Activated naive CD8-positive, alpha-beta T cell treated with anti-CD3 and anti-CD28 coated beads, Interleukin-2, amount 10 ng/mL, durations not matched to agents 7 days and 5 days (primary cell): ENCODE measurements at places on chromosomes 7 and 10.

DNA sequence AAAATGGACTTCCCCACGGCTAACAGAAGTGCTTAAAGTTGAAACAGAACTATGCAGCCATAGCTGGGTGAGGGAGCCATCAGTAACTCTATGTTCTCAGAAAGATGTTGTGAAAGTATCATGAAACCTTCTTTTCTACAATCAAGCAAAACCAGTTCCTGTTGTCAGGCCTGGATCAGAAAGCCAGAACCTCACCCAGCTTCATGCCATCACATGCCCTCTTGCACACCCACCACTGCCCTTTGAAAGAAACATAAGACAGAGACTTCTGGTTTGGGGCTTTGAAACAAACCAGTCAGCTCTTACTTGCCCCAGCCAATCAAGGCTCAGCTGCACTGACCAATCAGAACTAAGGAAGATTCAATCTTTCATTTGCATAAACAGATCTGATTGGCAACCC is 230.8 kb upstream of the FERD3L start:
- DNase-seq: no peak

GRCh38 chr7:40199076-40199802 is 64.4 kb downstream of the SUGCT start:
- DNase-seq: no peak

DNA sequence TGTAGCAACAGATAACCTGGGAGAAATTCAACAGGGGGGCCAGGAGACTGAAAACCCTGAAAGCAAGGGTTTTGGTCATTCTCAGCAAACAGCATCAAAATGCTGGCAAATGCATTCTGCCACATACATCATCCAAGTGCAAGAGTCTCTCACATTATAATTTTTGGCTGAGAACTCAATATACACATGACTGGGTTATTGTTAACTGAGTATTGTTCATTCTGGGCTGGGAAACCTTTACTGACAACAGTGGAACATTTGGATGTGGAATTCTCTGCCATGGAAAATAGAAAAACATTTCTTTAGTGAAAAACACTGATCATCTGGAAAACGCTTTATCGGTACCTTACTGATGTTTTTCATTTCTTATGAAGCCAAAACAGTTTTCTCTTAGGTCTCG is 73.1 kb upstream of the MET start:
- DNase-seq: no peak

DNA sequence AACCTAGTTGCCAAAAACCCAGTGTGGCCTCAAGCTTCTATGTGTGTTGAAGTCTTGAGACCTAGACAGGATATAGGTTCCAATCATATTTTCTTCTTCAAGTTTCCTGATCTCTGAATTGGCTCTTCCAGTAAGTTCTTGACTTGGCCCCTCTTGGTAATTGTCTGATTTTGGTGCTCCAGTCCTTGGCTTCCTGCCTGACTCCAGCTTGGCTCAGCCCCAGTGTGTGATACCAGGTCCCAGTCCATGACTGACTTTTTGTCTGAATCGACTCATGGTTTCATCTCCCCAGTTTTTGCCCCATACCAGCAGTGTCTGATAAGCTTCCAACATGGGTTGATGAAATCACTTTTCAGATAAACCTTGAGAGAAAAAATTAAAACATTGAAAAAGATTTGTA is 72.3 kb downstream of the FAS start:
- no peak for DNase-seq

- no peak for DNase-seq
These were observed 4.7 kb upstream of the ANKRD2 start for GRCh38 chr10:97567891-97568290.

DNA sequence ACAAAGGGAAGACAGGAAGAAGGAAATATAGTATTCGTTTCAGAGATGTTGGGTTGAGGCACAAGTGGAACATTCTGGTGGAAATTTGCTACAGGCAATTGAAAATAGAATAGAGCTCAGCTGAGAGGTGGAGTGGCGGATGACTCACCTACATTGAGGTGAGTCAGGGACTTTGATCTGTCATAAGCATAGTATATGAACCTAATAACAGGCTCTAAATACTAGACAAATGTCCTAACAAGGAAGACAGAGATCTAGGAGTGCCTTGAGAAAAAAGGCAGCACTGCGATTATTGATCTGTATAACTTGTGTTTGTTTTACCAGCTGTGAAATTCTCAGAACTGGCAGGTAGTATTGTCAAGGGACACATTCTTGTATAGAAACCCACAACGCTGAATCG is 907 bp upstream of the IFRD1 start:
- no peak for DNase-seq

GRCh38 chr7:94394109-94394436 is 622 bp upstream of the COL1A2 start:
- DNase-seq: no peak

DNA sequence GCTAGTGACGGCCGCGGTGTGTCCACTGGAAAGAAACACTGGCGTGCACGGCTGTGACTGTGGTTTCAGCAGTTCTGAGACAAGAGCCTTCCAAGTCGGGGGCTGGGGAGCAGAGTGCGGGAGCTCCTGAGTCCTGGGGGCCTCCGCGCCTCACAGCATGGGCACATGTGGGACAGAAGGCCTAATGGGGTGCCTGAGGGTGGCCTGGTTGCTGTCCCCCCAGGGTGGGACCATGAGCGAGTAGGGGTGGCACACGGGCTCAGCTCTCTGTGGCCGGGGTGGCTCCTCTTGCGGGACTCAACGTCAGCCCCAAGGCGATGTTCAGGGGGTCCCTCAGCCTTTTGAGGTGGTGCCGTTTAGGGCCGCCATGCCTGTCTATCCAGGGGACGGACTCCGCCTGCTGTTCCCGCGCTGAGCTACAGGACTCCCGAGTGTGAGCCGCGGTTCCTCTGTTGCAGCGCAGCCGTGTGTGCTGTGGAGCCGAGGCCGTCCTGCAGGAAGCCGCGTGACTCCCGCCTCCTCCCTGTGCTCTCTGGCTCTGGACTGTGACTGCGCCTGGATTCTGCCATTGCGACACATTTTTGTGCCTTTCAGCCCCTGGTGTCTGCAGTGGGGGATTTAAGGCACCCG is 23.5 kb upstream of the CHST12 start:
- DNase-seq: no peak

GRCh38 chr7:80842022-80842790 is 76.6 kb downstream of the SEMA3C start:
- no peak for DNase-seq

- DNase-seq: no peak
These were observed 56.8 kb downstream of the COBL start for GRCh38 chr7:51259766-51260165.

GRCh38 chr10:15571575-15571974 is 148.1 kb downstream of the ITGA8 start:
- DNase-seq: no peak

GRCh38 chr10:63716016-63716580 is 194.9 kb downstream of the REEP3 start:
- DNase-seq: no peak

DNA sequence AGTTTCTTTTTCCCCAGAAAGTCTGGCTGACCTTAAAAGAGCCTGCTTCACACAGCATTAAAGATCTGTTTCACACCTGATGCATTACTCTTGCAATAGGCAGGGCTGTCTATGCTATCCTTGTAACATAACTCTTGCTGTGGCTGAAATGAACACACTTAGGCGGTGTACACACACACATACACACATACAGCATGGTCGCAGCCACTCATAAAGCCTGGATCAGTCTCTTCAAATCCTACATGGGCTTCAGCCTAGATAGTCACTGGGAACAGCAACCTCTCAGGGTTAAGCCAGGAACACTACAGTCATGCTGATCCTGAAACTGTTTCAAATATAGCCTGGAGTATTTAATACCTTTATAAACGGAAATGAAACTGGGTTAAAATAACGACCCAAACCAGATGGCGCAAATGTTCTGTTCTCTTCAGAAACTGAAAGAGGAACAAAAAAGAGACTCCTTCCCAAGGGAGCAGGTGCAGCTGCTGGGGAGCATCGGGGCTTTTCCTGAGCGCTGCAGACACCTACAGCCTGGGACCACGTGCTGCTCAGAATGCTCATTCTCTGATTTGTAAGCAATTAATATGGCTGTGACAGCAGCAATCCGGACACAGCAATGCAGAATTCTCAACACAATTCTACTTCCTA is 61.0 kb upstream of the SFMBT2 start:
- no peak for DNase-seq

GRCh38 chr7:1752111-1752510 is 82.0 kb downstream of the ELFN1 start:
- no peak for DNase-seq

DNA sequence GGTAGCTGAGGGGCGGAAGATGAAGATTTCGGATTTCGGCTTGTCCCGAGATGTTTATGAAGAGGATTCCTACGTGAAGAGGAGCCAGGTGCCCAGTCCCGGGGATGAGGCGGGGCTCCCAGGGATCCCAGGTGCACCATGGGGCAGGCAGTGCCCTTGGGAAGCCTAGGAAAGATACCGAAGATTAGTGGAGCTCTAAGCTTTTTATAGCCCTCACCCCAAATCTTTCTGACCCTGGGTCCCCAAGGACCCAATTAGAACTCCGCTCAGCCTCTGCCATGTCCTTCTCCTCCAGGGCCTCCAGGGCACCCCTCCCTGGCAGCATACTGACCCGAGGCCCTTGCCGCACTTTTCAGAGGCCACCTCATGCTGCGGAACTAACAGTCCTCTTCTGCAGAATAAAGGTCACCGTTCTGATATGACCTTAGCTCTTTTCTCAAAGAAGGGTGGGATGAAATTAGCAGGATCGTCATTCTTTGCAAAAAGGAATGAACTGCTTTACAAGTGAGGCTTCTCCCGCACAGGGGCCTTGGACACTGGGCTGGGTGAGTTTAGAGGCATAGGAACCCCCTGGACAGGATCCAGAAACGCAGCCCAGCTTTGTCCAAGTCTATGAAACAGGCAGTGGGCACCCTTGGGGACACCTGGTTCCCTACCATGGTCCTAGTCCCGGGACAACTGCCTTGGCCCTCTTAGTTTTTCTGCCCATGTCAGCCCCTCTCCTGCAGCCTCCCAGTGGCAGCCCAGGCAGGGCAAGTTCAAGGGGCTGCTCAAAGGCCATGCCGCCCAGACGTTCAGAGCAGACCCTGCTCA is 17.9 kb upstream of the CSGALNACT2 start:
- DNase-seq: peak; percentile 59

GRCh38 chr7:79502151-79502550 is 48.7 kb upstream of the MAGI2 start:
- DNase-seq: no peak

DNA sequence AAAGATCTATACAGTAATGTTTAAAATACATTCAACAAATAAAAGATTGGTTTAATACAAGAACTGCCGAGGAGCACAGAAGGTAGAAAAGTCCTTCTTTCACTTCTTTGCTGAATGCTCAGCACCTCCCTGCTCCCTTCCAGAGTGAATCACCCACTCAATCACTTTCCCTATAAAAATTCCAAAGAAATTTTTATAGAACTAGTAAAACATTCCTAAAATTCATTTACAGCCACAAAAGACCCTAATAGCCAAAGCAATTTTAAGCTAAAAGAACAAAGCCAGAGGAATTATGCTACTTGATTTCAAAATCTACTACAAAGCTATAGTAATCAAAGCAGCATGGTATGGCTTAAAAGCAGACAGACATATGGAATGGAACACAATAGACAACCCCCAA is 320.9 kb downstream of the PCLO start:
- DNase-seq: no peak
